MG63 (cell line): ENCODE measurements at places on chromosomes 13 and 19. TPM values are rescaled to one million over a fixed set of nuclear protein-coding genes. Genes with fewer than 3 reads are reported as not detected.

DNA sequence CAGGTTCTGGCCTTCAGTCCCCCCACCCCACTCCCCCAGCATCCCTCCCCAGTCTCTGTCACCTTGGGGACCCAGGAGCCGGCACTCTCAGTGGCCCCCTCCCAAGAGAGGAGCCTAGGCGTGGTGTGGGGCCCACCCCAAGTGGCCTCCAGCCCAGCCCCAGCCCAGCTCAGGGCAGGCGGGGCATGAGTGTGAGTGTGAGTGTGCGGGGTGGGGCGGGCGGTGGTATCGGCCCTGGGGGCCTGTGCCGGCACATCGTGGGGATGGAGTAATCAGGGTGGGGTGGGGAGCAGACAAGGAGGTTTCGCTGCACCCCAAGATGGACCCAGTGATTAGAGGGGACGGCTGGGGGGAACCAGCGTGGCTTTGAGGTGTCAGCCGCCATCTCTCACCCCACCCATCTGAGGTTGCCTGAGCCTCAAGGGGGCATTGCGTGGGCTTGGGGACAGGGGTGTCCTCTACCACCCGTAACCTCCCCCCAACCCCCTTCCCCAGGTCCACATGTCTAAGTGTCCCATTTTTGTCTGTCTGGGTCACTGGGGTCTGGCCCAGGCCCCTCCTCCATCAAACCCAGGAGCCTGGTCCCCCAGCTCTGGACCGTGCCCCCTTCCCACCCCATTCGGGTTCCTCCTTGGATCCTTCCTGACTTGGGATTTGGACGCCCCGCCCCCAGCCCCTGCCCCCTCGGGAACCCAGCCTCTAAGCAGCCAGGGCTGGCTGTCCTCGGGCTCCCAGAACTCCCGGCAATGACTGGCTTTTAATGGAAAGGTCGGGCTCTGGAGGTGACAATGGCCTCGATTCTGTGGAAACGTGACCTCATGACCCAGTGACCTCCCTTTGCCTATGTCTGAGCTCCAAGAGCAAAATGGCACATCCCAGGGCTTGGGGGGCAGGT is 6.9 kb upstream of the SULT2B1 start:
- DNase-seq, result no peak

The EID2B gene
- total RNA-seq, result 4.0 and 5.5 TPM in 2 replicates

GRCh38 chr13:98384739-98385138 is 192.2 kb downstream of the STK24 start:
- DNase-seq, result no peak

GRCh38 chr13:46665633-46666482 is 112.9 kb downstream of the LRCH1 start:
- no peak for DNase-seq

DNA sequence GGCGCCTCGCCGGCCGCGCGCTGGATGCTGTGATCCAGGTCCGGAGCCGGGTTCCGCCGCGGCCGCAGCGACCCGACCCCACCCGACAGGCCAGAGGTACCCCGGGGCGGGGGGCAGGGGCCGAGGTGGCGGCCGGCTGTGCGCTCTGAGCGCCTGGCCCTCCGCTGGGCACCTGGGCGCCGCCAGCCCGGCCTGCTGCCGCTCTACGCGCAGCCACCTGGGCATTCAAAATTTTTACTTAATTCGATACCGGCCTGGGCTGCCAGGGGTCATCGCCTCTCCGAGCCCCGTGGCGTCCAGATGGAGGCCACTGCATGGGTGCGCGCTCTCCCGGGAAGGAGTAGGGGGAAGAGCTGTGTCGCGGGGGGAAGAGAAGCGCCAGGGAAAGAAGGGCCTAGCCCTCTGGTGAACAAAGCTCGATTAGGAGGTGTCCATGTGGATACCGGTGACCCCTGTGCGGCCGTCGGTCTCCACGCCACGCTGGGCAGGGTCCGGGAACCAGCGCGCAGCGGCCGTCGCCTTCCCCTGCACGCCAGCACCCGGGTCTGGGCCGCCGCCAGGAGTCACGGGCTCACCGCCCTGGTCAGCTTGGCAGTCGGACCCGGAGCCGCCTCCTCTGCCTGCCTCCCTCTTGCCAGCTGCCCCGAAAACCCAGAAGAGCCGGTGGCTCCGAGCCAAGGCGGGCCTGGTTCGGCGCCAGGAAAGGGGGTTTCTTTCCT is 666 bp downstream of the BIVM start:
- peak; percentile 54 for DNase-seq

DNA sequence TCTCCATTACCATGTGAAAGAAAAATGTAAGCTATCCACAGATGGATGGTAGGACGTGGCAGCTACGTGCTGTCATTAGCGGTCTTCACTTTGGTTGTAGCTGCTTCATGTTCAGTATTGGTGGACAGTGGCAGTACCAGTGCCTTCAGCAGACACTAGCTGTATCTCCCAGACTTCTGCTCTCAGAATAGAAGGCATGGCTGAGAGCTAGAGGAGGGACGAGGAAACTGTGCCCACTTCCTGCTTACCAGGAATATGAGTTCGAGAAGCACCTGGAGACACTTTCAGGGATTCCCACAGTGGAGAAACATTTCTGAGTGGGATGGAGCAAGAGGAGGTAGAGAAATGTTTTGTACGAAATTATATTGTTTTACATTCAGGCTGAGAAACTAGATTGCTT is 6.9 kb upstream of the SHISA2 start:
- DNase-seq, result no peak

- DNase-seq, result no peak
Measured at GRCh38 chr13:67140006-67140405, 90.1 kb downstream of the PCDH9 start.

DNA sequence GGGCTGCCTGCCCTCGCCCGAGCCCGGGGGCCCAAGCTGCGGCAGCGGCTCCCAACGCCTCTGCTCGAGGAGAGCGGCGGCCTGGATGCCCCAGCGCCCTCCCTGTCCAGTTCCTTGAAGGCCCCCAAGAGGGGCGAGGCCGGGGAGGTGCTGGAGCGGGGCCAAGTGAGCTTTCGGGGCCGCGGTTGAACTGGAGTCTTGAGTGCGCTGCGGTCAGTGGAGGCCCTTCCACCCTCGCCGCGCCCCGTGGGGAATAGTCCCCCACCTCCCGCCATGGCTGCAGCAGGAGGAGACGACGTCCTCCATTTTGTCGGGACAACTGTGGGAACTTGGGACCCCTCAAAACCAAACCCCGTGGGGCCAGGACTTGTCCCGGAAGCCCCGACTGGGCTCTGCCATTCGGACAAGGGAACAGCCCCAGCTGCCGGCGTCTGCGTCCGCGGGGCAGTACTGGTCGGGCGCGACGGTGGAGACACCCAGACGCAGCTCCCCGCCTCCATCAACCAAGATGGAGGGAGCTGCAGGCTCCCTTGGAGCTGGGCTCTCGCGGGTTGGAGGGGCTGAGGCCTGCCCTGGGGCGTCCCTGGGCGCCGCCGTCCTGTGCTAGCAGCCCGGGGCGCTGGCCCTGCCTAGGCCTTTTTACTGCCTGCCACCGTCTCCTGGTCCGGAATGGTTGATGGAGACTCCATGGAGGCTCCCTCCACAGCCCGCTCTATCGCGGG is 736 bp upstream of the ZMYM5 start:
- DNase-seq, result peak; percentile 77

DNA sequence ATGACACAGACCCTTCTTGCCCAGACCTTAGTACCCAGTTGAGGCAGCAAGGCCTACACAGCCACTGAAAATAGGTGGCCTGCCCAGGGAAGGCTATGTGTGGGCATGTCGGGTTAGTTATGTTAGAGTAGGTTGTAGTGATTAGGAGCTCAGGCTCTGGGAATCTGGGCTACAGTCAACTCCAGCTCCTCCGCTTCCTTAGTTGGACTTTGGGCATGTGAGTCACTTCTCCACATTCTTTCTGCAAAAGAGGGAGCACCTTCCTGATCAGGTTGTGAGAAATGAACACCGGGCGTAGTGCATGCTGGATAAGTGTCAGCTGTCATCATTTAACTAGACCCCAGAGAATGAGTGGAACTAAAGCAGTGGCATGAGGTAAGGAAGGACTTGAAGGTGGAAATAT is 64.8 kb downstream of the ARHGAP35 start:
- no peak for DNase-seq

- no peak for DNase-seq
Measured at GRCh38 chr19:47778954-47779351, 450 bp downstream of the SELENOW start.

- DNase-seq, result no peak
Measured at GRCh38 chr13:61466280-61466679, 50.6 kb upstream of the PCDH20 start.

GRCh38 chr13:64540976-64541375 is 2689.2 kb downstream of the PCDH9 start:
- DNase-seq, result no peak

GRCh38 chr13:46575301-46575771 is 22.4 kb downstream of the LRCH1 start:
- DNase-seq, result no peak

DNA sequence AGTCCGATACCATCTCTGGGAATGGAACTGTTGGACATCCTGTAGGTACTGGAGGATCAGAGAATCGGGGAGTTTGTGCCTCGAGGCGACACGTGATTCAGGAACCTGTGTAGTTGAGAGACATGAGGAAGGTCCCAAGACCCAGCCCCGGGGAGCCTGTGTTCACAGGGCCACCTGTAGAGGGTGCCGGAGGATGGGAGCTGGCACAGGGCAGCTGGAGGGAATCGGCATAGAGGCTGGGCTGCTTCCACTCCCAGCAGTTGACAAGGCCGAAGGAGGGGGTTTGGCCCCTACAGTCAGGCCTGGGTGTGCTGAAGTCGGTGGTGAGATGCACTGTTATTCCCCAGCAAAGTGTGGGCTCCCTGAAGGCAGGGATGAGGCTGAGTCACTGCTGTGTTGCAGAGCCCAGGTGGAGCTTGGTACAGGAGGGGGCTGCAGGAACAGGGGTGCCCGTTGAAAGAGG is 2.5 kb upstream of the ISYNA1 start:
- no peak for DNase-seq

- DNase-seq, result no peak
Measured at GRCh38 chr13:95929430-95929829, 123.8 kb downstream of the UGGT2 start.

The HIPK4 gene
- 0.22 and 0.69 TPM in 2 replicates for total RNA-seq

The LIM2 gene
- not detected in 2 replicates for total RNA-seq
